CD4-positive, CD25-positive, alpha-beta regulatory T cell (primary cell): ENCODE measurements at places on chromosomes 1 and 21.
A peak's percentile ranks its signal among the peaks of the same experiment; 100 is the strongest.

DNA sequence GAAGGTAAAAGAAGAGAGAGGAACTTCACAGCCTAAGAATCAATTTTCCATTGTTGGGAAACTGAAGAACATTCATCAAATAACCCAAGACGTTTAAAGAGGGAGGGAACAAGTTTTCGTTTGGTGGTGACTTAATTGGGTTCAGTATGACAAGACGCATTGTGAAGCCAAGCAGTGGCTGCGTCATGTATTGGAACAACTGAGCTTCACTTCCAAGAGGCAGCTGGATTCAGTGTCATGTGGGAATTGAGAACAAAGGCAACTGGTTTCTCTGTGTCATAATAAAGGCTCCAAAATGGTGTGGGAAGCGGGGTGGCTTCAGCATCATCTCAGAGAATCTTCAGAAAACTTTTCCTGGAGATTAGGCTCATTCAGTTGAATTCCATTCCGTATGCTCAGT is 29.8 kb upstream of the RC3H1 start:
- no peak for DNase-seq

- DNase-seq, result peak; percentile 18
Observed at GRCh38 chr21:32940079-32941014, 85.4 kb upstream of the OLIG2 start.

GRCh38 chr21:20083336-20083735 is 914.9 kb upstream of the NCAM2 start:
- no peak for DNase-seq

DNA sequence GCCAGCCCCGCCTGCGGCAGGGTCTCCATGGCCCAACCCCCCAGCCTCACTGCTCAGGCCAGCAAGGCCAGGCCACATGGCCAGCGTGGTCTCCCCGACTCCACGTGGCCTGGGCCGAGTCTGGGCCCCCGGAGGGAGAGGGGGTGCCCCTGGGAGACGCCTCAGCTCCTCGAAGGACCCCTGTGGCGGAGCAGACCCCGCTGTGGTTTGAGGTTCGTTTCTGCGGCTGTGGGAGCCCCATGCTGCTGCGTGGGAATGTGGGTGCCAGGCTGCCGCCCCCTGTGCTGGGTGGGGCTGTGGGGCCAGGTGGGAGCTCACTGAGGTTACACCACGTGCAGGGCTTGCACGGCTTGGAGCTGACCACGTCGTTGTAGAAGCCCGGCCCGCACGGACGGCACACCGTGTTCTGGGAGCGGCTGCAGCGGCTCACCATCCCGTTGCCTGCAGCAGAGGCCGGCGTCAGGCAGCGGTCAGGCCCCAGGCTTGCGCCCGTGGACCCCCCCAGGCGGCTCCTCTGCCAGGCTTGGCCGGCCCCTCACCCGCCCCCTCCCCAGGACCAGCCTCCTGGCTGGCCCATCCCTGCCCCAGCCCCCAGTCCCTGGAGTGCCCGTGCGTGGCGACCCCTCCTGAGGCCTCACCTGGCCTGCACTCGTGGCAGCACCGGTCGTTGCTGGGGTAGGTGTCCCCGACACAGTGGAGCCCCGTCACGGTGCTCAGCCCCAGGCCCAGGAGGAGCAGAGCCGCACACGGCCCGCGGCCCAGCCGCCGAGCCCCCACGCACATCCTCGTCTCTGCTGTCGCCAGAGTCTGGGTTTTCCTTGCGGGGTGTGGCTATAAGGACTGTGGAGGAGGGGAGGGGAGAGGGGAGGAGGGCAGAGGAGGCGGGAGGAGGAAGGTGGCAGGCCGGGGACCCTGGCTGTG is at the start of gene TNFRSF4:
Gene TNFRSF4, minus strand, starts transcription at position 809 of the 921 bp plus-strand sequence. Its CDS starts 26 bp downstream, at position 783.
- no peak for DNase-seq

GRCh38 chr1:108767115-108767514 is 20.6 kb downstream of the STXBP3 start:
- DNase-seq, result no peak

DNA sequence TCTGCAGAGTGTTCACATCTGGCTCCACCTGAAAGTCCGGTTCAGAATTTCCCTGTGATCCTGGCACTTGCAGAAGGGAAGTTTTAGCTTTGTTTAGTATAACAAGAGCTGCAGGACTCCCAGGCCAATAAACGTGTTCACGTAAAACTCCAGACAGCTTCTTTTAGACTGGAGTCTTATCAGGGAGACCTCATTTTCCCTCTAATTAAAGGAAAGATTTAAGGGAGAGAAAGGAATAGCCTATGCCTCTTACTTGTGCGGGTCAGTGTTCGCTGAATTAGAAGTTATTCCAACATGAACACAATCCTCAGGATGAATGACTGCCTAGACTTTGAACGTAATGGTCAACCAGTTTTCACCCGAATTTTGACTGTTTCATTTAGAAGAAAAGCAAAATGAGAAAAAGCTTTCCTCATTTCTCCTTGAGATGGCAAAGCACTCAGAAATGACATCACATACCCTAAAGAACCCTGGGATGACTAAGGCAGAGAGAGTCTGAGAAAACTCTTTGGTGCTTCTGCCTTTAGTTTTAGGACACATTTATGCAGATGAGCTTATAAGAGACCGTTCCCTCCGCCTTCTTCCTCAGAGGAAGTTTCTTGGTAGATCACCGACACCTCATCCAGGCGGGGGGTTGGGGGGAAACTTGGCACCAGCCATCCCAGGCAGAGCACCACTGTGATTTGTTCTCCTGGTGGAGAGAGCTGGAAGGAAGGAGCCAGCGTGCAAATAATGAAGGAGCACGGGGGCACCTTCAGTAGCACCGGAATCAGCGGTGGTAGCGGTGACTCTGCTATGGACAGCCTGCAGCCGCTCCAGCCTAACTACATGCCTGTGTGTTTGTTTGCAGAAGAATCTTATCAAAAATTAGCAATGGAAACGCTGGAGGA is 202.1 kb upstream of the SGIP1 start:
- peak; percentile 40 for DNase-seq

DNA sequence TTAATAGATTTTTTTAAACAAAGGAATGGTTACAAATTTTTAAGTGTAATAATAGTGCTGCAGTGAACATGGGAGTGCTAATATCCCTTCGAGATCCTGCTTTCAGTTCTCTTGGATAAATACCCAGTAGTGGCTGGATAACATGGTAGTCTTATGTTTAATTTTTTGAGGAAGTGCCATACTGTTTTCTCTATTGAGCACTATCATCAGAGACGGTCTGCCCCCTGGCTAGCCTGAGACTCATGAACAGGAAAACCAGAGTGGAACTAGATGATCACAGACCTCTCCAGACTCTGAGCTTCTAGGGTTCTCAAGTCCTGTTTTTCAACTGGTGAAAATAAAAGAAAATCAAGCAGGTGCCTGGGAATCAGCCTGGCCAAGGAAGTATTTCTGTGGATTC is 97.3 kb upstream of the MARK1 start:
- DNase-seq, result no peak

DNA sequence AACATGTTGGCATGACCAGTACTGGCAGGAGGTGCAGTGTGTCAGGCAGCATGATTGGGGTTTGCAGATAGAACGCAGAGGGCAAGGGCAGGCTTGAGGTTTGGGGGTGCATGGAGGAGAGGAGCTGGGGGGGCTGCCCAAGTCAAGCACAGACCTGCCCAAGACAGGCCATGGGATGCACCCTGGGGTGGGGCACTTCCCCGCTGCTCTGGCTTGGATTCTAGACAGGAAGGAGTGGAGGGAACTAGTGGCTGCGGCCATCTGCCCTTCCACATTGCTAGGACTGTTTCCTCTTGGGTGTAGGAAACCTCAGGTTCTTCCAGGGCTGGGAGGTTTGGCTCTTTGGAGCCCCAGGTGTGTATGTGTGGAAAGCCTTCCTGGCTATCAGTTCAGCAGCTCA is 3.0 kb downstream of the PDXK start:
- DNase-seq, result no peak

DNA sequence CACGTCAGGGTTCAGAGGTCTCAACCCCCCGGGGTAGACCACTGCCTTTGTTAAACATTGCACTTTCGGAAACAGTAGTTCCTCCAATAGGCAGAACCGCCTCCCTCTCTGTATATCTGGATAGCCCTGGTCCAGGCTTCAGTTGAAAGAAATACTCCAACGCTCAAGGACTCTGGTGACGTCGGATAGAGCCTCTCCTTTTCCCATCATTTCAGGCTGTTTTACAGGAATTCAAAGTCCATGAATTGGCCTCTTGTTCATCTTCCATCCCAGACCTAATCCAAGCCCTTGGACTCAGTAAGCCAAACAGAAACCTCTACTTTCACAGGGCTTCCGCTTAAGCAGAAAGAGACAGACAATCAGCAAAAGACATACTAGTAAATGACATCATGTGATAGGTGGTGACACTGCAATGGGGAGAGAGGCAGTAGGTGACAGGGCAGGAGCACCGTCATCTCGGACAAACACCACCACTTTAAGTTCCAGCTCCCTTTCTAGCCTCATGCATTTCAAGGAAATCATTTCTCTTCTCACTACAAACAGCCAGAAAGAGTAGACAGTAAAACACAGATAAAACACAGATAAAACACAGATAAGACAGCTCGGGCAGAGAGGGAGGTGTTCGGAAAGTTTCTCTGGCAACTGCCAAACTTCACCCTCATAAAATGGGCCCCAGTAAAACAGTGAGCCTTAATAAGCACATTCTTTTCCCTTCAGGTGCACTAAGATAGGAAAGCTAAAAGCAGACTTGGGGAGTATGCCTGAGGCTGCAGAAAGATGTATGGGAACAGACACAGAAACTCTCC is 2.3 kb upstream of the PLA2G2A start:
- no peak for DNase-seq

GRCh38 chr1:29506678-29507225 is 270.4 kb downstream of the PTPRU start:
- DNase-seq, result no peak

DNA sequence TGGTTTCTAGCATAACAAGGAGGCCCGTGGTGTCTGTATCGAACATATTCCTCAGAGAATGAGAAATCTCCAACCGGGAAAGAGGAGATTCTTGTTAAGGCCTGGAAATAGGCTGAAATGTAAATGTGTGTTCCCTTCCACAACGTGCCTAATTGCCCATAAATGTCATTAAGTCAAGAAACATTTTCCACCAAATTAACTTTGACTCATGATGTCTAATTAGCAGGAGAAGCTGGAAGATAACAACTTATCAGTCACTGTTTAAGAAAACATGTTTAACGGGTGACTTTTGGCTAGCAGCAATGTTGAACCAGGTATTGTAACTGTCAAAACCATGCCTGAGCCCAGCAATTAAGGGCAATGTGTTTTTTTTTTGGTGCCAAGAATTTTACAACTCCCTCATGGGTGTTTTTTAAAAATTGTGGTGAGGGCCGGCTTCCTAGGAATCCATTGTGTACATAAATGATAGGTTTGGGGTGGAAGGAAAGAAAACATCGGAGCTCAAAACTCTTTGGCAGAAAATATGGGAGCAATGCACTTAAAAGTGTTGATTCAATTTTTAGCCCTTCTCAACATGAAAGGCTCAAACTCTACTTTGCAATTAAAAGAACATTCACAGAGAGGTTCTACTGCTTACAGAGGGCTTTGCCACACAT is 67.0 kb downstream of the OLIG1 start:
- no peak for DNase-seq

DNA sequence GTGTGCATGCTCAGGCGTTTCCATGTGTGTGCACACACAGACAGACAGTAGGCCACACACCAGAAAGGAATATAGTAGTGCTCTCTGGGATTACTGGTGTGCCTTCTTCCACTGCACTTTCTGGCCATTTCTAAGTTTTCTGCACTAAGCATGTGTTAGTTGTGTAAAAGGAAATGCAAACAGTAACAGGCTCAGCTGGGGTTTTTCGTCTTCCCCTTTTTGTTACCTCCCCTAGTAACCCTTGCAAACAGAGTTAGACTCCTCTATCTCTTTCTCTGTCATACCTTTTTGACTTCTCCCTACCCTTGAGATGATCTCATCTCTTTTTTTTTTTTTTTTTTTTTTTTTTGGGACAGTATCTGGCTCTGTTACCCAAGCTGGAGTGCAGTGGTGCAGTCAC is 196.3 kb downstream of the SDCCAG8 start:
- no peak for DNase-seq

- no peak for DNase-seq
Observed at GRCh38 chr1:38015978-38016725, 3.6 kb downstream of the UTP11 start.

GRCh38 chr1:74399249-74399648 is 113.2 kb downstream of the LRRC53 start:
- no peak for DNase-seq

- no peak for DNase-seq
Observed at GRCh38 chr1:107702946-107703571, 261.9 kb downstream of the VAV3 start.

DNA sequence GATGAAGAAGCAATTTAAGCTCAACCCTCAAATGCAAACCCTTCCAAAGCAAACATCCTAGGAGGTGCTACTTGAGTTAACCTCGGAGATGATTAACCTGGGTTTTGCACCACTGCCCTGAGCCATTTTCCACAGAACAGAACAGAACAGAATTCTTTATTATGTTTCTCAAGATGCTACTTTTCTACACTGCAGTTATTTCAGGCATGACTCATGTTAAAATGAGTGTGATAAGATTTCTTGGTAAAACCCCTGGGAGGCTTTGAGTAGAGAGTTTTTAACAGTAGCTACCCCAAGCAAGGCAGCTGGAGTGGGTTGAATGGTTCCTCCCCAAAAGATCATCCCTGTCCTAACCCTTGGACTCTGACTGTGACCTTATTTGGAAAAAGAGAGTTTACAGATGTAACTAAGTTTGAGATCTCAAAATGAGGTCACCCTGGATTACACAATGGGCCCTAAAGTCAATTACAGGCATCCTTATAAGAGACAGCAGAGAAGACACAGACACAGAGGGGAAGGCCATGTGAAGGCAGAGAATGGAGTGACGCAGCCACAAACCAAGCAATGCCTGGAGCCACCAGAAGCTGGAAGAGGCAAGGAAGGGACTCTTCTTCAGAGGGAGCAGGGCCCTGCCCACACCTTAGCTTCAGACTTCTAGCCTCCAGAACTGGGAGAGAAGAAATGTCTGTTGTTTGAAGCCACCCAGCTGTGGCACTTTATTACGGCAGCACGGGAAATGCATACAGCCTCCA is 153.4 kb downstream of the ETS2 start:
- DNase-seq, result no peak

DNA sequence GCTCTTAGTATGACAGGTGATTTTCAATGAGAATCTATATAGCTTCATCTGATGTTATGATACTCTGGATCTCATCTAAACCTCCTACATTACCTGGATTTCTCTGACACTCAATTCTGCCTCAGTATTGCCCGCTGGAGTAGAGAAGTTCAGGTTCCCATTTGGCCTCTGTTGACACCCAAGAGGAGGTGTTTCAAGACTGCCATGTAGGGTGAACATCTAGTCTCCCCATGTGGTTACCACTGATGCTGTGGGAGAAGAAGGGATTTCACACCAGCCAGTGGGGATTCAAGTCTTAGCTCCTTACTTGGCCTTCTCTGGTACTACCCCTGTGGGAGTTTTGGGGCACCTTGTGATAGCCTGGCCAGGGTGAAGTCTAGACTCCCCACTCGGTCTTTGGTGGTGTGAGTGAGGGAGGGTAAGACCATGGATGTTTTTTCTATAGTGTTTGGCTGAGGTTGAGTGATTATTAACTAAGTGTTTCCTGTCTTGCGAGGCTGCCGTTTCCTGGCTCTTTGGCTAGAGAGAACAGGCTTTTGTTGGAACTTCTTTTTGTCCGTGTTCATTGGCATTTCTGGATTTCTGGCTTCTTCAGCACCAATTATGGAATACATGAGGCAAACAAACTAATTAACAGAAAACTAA is 90.7 kb downstream of the RHOU start:
- no peak for DNase-seq
